ENCODE measurements at places on chromosomes 6 and 20.

- DNase-seq: peak; percentile 16
These were observed 282.1 kb downstream of the UST start for GRCh38 chr6:149028767-149029405.

DNA sequence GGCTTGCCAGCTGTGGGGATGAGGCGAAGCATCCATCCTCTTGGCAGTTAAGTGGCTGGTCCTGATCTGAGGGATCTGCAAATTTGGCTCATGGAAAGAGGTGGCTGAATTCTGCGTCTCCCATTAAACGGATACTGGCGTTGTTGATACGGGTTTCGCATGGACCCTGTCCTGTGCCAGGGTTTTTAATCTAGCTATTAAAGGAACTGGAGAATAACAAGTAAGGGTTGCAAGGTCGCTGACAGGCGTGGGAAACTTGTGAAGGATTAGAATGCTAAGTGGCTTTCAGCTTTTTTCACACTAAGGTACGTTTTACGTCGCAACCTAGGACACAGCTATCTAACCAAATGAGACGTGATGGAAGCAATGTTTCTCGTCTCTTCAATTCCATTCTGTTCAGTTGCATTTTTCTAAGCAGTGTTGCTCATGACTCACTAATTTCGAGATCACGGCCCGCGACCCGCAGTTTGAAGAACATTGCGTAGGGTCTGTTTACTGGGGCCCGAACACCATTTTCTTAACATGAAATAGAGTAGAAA is 852 bp downstream of the GMNN start:
- no peak for DNase-seq

- no peak for DNase-seq
These were observed 520.0 kb upstream of the IRAK1BP1 start for GRCh38 chr6:78347191-78347916.

DNA sequence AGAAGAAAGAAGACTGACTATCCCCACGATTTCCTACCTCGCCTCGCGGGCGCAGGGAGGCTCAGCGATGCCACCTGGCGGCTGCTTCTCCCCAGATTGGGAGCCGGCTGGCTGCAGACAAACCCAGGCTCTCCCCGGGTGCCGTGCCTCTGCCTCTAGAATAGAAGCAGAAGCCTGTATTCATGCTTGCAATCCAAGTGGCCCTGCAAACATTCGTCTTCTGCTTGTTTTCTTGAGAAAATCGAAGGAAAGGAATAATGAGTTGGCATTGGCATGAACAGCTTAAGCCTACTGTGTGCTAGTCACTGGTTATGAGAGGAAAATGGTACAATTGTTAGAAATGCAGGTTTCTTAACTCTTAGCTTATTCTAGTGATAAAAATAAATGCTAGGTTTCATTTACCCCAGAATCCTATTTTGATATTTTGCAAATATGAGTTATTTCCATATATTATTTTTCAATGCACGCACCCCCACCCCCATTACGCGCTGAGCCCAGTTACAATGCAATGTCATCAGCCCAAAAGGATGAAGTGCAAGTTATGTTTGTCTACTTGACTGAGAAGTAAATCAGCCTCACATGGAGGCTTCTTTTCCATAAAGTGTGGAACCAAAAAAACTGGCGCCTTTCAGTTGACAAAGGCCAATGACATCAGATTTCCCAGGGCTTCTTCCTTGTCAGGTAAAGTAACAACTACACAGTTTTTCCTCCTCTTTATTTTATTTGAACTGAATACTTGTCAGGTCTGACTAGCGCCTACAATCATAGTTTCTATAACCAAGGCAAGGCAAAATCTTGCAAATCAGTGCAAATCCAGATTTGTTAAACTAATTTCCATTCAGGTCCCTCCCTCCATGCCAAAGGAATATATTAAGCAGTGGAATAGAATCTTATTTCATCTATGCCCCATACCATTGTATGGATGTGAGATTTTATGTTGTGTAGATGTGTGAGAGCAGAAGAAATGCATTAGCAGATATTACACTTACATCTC is 3.9 kb upstream of the SOX4 start:
- DNase-seq: peak; percentile 69

DNA sequence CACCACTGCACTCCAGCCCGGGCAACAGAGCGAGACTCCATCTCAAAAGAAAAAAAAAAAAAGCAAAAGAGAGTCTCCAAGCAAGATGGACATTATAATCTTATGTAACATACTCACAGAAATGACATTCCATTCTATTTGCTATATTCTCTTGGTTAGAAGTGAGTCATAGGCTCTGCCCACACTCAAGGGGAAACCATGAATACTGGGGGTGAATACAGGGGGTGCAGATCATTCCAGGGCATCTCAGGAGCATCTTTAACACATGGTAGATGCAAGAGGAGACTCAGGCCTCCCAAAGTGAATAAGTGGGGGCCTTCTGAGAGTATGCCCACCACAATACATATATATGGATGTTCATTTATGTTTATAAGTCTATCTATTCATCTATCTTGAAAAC is 18.3 kb upstream of the RANBP9 start:
- no peak for DNase-seq
